Activated naive CD4-positive, alpha-beta T cell treated with anti-CD3 and anti-CD28 coated beads for 36 hours (primary cell): ENCODE measurements at places on chromosomes 2 and 18. TPM values are rescaled to one million over a fixed set of nuclear protein-coding genes. Genes with fewer than 3 reads are reported as not detected.

The FBXO36 gene
- 1.9 TPM for total RNA-seq

The ANKZF1 gene
- 87.7 TPM for total RNA-seq

The VPS54 gene
- 7.7 TPM for total RNA-seq

The UGT1A5 gene
- total RNA-seq: not detected

The FBLN7 gene
- 34.5 TPM for total RNA-seq

The CCDC74B gene
- total RNA-seq: 3.7 TPM

The CD8B2 gene
- total RNA-seq: 0.10 TPM

The ZNF516 gene
- 7.4 TPM for total RNA-seq

The ACVR1C gene
- total RNA-seq: 3.6 TPM

The NYAP2 gene
- total RNA-seq: not detected

The GRP gene
- not detected for total RNA-seq

The SLC9A4 gene
- total RNA-seq: 0.10 TPM

The IL1RN gene
- total RNA-seq: 1.2 TPM

The BOK gene
- total RNA-seq: not detected

The SATB2 gene
- 0.02 TPM for total RNA-seq

The LRRC30 gene
- not detected for total RNA-seq

The RTP5 gene
- total RNA-seq: not detected

The SERPINB4 gene
- total RNA-seq: not detected

The CASP10 gene
- 22.0 TPM for total RNA-seq

The XDH gene
- total RNA-seq: not detected

The C1QL2 gene
- total RNA-seq: not detected

The EFHD1 gene
- total RNA-seq: 1.3 TPM

The MYCN gene
- total RNA-seq: 0.19 TPM

The SERPINB11 gene
- not detected for total RNA-seq
